ENCODE measurements at places on chromosomes 1 and 21. TPM values are rescaled to one million over a fixed set of nuclear protein-coding genes. Genes with fewer than 3 reads are reported as not detected.

Gene RNU1-2
- 6,387 TPM for total RNA-seq

Gene CCDC185
- 0.24 TPM for total RNA-seq

Gene CELSR2
- 41.6 TPM for total RNA-seq

Gene CNR2
- total RNA-seq, result 0.12 TPM

Gene MFAP2
- total RNA-seq, result 5.3 TPM

Gene SERPINC1
- total RNA-seq, result 0.32 TPM

Gene CADM3
- 0.48 TPM for total RNA-seq

Gene PLXNA2
- 47.5 TPM for total RNA-seq

Gene MIXL1
- not detected for total RNA-seq

Gene CNIH4
- total RNA-seq, result 59.4 TPM

Gene C1orf185
- not detected for total RNA-seq

Gene BSND
- total RNA-seq, result not detected

Gene DYNLT5
- total RNA-seq, result not detected

Gene ADCY10
- not detected for total RNA-seq

Gene FAM72D
- total RNA-seq, result 2.8 TPM

Gene NCF2
- total RNA-seq, result 8.3 TPM

Gene PADI3
- total RNA-seq, result 3.3 TPM

Gene ADGRL4
- 3.5 TPM for total RNA-seq

Gene GPR3
- total RNA-seq, result 0.52 TPM

Gene NR0B2
- not detected for total RNA-seq

Gene IVL
- total RNA-seq, result 145 TPM

- no peak for ATAC-seq
Observed at GRCh38 chr21:45256912-45257672, 30.6 kb downstream of the POFUT2 start.

- ATAC-seq, result no peak
Observed at GRCh38 chr1:101290922-101291561, 54.2 kb downstream of the S1PR1 start.

- no peak for ATAC-seq
Observed at GRCh38 chr1:84912726-84913554, 19.9 kb upstream of the LPAR3 start.

- ATAC-seq, result peak; percentile 1
Observed at GRCh38 chr21:41360072-41360821, 1.6 kb upstream of the MX2 start.

GRCh38 chr21:28459193-28459592, 533.5 kb downstream of the LTN1 start:
- no peak for ATAC-seq

DNA sequence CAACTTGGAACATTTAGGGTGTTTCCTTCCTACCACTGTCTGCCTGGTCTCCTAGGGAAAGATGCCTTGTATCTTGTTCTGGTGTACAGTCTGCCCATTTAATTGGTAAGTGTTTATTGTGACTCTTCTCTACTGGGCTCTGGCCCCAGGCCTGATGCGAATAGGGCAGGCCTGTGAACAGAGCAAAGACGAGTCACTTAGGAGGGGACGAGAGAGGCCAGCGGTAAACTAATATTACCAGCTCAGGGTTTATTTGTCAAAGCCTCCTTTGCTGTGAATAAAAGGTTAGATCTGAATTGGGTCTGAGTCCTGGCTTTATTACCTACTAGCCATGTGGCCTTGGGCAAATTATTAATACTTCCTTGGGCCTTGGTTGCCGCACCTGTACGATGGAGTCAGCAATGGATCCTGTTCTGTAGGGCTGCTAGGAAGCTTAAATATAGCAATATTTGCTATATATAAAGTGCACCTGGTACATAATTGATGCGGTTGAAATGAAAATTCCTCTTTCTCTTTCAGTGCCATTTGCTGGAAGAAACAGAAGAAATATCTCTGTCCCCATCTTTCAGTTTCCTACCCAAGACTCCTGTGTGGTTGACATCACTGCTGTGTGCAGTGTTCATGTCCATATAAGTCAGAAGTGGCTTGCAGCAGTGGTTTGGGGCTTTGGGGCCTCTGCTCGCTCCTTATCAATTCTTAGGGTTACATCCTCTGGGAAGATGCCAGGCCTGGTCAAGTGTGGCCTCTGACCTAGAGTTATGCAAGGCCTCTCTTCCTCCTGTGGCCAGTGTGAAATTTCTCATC, 32.4 kb downstream of the MAPKAPK2 start:
- peak; percentile 19 for ATAC-seq

DNA sequence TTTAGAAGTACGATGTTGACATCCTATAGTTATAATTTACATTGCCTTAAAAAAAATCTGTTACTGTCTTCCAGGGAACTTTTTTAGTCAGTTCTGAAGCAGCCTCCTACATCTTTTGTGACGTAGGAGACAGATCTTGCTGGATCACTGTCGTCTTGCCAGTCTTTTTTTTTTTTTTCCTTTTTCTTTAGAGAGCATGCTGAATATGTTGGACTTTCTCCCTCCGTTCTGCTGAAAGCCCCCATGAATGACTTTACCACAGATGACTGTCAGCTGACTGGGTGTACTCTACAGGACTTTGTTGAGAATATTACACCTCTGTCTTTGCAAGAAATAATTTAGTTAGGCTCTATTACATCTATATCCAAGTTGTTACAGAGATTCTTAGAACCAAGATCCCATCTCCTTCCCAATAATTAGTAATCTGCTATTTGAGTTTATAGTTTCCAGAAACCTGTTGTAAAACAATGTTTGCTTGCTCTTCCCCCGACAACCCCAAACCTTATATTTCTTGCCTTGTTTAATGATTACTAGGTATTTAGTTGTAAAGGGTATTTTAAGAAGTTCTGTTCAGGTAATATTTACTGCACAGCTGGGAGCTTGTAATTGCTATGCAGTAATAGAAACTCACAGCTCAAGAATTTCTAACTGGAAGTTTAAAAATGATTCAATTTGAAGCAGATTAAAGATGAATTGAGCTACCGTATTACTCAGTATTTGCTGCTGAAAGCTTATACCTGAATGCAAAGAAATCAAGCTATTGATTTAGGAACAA, 61.8 kb downstream of the RASAL2 start:
- ATAC-seq, result no peak

DNA sequence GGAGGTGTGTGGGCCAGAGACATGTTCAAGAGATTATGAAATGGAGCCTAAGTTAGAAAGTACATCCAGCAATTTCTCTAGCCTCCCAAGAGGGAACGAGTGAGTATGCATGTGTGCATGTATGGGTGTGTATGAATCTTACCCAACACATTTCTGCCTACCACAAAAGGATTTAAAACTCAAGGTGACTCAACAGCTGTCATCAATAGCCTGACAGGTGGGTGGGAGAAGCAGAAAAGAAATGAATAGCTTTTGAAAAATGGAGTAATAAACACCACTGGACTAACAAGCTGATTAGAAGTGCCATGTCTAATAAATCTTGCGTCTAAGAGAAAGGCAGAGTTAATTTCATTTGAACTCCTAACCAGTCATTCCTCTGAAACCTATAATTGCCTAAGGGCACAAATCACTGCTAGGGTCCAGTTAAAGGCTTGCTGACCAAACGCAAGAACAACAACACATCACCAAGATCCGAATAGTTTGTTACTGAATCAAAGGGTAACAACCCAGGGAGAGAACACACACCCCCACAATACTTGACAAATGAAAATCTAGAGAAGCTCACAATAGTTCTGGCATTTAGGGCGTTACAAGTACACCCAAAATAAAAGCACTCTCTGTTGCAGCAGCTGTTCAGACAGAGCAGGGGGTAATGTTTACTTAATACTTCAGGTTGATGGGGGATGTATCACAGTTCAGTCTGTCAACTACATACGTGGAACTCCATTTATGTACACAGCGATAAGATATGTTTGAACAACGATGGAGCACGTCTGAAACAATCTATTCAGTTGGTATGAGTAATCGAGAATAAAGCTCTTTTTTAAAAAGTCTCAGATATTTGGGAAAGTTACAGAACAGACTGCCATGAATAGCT, 1.4 kb downstream of the KIAA0319L start:
- ATAC-seq, result peak; percentile 73

GRCh38 chr1:59220356-59220755, 76.5 kb upstream of the FGGY start:
- no peak for ATAC-seq

DNA sequence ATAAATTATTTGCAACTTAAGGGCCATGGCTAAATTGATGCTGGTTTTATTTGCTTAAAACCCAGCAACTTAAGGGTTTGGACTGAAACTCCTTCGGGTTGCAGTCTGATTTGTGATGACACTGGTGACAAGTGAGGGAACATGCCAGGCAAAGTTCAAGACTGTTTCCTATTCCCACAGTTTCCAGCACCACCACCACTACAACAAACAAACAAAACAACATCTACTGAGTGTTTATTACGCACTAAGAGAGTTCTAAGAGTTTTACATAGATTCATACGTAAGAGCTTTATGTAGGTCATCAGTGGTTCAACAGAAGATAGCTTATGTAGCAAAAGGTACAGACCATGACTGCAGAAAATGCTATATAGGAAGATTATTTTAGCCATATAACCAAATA, 1582.1 kb downstream of the BRINP3 start:
- no peak for ATAC-seq

DNA sequence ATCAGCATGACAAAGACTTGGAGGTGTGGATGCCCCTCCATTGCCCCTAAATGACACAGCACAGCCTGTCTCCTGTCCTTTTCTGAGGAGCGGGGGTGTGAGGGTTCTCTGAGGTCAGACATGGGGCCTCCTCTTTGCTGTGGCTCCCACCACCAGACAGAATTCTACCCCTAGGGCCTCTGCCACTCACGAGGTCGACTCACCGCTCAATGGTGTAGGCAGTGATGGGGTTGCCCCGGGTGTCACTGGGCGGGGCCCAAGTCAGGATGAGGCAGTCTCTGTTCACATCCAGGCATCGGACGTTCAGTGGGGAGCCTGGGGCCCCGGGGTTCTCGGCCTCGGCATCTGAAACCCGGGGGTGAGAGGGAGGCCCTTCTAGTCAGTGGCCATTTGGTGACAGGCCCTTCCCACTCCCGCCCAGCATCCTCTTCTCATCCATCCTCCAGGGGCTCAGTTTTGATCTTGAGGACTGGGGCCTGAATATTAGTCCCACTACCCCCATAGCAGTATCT, 19.9 kb downstream of the MYOM3 start:
- ATAC-seq, result no peak

- no peak for ATAC-seq
Observed at GRCh38 chr21:44527983-44528633, 11.9 kb downstream of the KRTAP10-1 start.

- ATAC-seq, result no peak
Observed at GRCh38 chr21:33126569-33126968, 56.6 kb downstream of the OLIG1 start.

DNA sequence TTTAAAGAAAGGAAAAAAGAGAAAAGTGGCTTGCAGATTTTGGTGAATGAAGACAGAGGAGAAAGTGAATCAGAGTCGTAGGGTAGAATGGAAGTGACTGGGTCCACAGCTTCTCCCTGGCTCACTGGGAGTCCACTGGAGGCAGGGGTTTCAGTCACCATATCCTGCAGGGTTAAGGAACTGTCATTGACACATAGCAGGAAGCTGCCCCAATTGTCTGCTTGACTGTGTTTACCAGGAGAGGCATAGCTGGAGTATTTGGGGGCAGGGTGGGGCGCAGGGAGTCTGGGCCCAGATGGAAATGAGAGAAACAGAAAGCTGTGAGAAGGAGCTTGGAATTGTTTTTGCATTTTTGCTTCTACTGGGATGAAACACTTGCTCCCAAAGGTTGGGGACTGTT, 228.8 kb upstream of the CSF3R start:
- ATAC-seq, result no peak

GRCh38 chr1:158257888-158258287, 3.7 kb downstream of the CD1A start:
- no peak for ATAC-seq

GRCh38 chr1:76381450-76382097, 307.0 kb downstream of the ST6GALNAC3 start:
- no peak for ATAC-seq

- ATAC-seq, result peak; percentile 75
Observed at GRCh38 chr1:67726224-67726623, 41.2 kb downstream of the GADD45A start.

DNA sequence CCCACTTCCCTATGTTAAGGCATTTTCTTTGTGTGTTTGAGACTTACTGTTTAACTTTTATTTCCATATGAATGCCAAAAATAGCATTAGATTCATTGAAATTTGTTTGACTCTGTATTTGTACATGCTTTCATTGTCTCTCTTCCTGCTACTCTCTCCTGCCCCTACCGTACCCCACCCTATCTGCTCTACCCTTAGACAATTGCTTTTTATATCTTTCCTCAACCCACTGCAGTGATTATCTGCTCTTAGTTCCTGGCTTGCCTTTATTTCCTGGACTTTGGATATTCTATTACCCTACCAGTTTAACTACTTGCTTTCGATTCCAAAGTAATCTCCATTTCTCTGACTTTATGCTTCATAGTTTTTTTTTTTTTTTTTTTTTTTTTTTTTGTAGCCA, 10.5 kb downstream of the RAVER2 start:
- no peak for ATAC-seq

- no peak for ATAC-seq
Observed at GRCh38 chr1:231584117-231584516, 42.5 kb upstream of the DISC1 start.

- peak; percentile 3 for ATAC-seq
Observed at GRCh38 chr1:32780005-32780404, 37.2 kb downstream of the YARS1 start.

- no peak for ATAC-seq
Observed at GRCh38 chr1:34186741-34187494, 10.2 kb downstream of the C1orf94 start.

DNA sequence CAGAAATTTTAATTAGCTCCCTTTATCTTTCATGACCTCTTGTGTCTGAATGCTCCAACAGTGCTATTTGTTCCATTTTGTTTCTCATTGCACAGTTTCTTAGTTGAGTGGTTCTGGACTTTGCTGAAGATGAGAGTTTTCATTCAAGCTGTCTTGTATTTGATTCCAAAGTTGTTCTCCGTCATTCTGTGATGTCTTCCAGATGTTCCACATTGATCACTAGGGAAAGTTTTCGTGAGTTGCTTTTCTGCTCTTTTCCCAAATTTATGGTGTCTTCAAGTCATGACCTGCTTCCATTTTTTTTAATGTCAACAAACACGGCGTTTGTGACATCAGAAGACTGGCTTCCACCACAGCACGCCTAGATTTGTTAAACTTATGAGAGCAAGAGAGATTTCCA, 575.5 kb downstream of the MRPL39 start:
- no peak for ATAC-seq

GRCh38 chr1:3735688-3736087, 16.6 kb upstream of the CCDC27 start:
- ATAC-seq, result no peak

GRCh38 chr1:210669951-210670350, 341.2 kb downstream of the HHAT start:
- ATAC-seq, result no peak

GRCh38 chr1:153639280-153639679, 5.4 kb downstream of the CHTOP start:
- no peak for ATAC-seq

- no peak for ATAC-seq
Observed at GRCh38 chr1:157240495-157241184, 102.4 kb upstream of the ETV3 start.

- no peak for ATAC-seq
Observed at GRCh38 chr1:162992945-162993344, 76.2 kb upstream of the RGS4 start.

GRCh38 chr1:98385652-98386051, 275.9 kb upstream of the SNX7 start:
- ATAC-seq, result no peak

All from esophagus mucosa (tissue), 1 donor.